ENCODE measurements at places on chromosomes 5 and 9.

DNA sequence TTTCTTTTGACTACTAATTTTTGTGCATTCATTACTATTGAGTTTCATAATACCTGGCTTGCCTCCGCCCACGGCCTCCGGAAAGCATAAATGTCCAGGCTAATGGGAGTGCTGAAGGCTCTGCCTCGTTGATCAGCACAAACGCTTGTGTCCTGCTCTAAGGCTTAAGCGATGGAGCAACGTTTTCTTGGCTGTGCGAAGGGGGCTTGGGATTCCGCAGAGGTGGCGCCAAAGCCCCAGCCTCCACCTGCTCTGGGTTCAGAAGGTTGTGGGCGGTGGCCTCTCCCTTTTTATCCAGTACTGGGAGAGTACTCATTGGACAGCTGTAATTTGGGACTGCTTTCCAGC lies 19.7 kb downstream of the ANXA2R start:
- DNase-seq = no peak

- no peak for DNase-seq
These were observed 53.8 kb downstream of the CAST start for GRCh38 chr5:96716007-96716406.

- no peak for DNase-seq
These were observed 345.6 kb downstream of the KDM4C start for GRCh38 chr9:7103367-7103766.

GRCh38 chr5:146291421-146292074 lies 47.1 kb upstream of the POU4F3 start:
- DNase-seq = no peak

- no peak for DNase-seq
These were observed 238.5 kb downstream of the KDM4C start for GRCh38 chr9:6996061-6996854.

DNA sequence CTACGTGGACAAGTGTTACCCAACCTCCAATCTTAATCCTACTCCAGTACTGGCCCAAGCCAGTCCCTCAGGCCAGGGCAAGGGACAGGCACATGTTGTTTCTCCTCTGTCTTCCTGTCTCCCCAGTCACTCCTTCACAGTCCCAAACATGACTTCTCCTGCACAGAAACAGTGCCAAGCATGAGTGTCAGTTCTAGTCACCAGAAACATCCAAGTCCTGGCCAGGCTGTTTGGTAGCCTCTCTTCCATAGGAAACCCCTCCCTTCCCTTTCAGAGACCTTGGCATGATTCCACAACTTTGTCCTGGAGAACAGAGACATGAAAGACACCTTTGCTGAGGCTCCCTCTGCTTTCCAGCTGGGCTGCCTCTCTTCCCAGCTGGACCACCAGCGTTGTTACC lies 56.2 kb upstream of the SLC2A8 start:
- DNase-seq = no peak
